ENCODE measurements at places on chromosomes 11 and 22.

DNA sequence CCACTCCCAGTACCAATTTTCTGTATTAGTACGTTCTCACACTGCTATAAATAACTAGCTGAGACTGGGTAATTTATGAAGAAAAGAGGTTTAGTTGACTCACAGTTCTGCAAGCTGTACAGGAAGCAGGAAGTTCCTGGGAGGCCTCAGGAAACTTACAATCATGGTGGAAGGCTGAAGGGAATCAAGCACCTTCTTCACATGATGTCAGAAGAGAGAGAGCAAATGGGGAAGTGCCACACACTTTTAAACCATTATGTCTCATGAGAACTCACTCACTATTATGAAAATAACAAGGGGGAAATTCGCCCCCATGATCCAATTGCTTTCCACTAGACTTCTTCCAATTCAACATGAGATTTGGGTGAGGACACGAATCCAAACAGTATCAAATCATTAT, 271.4 kb downstream of the ETS1 start:
- DNase-seq, result no peak

GRCh38 chr22:46256358-46256958, 6.4 kb upstream of the CDPF1 start:
- DNase-seq, result peak; percentile 45

- no peak for DNase-seq
These were observed 33.1 kb downstream of the LRFN4 start for GRCh38 chr11:66889960-66890359.

DNA sequence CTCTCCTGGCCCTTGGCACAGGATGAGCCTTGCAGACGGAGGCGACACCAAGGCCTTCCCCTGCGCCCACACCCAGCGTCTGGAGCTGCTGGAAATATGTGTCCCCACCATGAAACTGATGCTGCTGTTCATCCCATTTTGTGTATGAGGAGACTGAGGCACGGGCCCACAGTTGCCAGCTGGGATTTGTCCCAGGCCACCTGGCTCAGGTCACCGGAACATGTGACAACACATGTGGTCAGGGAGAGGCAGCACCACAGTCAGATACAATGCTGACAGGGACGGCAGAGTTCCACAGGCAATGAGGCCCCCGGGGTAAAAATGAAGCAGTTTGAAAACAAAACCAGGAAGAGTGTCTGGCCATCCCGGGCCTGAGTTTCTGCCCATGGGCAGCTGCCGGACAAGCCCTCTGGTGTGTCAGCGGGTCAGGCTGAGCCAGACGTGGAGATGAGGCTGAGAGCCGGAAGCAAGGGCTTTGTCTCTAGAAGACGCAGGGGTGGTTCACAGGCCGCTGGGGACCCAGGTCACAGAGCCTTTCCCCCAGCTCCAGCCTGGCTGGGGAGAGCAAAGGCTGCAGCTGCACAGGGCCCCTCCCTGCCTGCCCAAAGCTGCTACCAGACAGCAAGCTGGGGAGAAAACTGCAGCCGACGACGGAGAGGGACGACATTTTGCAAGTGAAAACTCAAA, 80.7 kb downstream of the CDKN1C start:
- no peak for DNase-seq

DNA sequence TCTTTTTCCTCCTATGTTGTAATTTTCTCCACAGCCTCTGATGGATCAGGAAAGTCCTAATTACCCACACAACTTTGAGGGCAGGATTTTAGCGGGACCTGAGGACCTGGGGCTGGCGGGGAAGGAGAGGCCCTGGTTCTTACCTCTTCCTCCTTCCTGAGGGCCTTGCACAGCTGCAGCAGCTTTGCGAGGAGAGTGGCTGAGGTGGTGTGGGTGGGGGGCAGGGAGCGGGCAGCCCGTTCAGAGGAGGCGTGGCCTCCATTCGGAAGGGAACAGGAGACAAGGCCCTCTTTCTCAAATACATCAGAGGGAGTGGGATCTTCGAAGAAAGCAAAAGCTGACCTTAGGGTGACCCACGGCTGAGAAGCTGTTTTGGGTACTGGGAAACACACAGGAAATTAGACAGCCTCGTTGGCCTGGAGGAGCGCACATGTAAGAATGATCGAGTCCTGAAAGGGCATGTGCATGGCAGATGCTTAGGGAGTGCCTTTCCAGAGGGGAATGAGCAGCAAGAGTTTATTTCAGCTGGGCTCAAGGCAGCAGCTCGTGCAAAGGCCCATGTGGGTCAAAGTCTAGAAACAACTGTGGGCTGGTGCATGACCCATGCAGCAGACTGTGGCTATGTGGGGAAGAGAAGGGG, 76.6 kb upstream of the NARS2 start:
- peak; percentile 65 for DNase-seq

DNA sequence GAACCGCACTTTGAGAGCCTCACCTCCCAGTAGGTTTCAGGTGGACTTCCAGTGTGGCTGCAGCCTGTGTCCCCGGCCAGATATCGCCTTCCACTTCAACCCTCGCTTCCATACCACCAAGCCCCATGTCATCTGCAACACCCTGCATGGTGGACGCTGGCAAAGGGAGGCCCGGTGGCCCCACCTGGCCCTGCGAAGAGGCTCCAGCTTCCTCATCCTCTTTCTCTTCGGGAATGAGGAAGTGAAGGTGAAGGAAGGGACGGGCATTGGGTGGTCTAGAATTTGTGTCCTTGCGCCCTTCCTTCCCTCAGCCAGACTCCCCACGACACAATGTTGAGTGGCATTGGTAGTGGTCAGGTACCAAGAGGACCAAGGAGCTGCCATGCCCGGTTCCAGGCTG, 2.9 kb downstream of the LGALS12 start:
- no peak for DNase-seq

DNA sequence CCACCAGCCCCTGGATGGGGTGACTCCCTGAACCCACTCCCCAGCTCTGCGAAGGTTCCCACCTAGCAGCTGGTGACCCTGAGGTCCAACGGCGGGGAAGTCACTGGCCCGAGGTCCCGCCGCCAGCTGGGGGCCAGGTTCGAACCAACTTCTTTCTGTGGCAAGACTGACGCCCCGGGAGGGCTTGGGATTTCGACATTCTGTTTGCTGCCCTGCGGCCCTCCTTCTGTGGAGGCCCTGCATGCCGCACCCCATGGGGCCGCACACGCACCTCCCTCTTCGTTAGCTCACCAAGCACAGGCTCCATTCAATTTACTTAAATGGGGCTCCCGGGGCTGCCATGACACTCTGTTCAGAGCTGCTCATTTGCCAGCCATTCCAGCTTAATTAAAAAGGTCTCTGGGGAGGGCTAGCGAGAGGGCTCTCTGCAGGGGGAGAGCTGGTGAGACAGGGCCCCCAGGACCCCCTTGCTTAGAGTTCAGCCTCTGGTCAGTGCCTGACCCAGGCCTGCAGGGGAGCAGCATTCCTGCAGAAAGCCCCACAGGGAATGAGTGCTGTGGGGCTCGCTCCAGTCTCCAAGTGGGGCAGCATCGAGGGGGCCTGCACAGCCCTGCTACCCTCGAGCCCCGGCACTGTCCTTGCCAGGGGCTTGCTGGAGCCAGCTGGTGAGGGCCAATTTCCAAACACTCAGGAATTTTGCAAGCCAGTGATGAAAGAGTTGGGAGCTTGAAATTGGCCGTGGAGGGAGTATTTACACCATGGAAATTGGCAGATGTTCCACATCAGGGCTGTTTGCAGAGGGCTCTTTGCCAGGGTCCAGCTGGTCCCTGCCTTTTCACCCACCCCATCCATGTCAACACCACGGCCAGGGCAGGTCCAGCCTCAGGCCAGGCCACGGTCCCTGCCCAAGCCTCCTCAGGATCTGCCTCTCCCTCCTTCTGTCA, 80.8 kb downstream of the CACNA1I start:
- no peak for DNase-seq

DNA sequence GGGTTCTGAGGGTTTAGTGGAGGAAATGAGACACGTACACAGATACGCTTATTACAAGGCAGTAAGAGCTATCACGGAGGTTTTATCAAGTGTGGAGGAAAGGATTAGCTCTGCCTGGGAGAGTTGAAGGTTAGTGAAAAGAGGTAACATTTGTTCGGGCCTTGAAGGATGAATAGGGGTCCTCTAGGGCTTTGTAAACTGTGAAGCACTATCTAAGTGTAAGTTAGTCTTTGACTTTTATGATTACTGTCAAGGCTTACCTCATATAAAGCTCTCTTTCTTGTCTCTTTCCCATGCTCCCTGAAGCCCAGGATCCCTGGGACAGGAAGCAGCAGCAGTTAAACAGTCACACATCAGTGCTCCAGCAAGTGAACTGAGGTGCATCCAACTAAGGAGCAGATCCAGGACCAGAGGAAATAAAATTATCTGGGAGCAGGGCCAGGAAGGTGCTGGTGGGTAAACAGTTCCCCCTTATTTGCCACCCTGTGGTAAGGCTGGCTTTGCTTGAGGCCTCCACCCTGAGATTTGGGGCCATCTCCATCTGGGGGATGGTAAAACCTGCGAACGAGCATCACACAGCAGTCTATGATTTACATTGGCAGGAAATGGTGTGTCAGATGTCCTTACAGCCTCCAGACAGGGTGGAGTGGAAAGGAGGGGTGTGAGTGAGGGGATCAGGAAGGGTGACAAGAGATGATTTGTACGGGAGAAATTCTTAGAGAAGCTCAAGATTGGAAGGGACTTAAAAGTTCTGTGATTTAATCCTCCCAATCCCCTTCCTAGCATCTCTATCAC, 27.2 kb downstream of the GVQW3 start:
- DNase-seq, result peak; percentile 66

DNA sequence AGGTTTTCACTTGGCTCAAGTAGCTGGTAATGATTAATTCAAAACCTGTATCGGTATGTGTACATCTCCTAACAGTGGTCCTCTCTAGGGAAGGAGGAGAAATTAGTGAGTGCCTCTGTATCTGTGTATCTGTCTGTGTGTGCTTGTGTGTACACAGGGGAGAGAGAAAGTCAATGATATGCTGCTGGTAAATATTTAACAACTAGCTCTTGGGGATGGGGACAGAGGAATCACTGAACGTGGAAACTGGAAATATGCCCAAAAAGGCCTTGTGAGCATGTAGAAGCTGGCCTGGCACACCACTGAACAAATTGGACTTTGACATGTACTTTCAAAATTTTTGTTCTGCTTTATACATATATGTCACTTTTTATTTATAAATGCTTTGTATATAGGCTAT, 214.0 kb upstream of the SYN3 start:
- DNase-seq, result no peak

DNA sequence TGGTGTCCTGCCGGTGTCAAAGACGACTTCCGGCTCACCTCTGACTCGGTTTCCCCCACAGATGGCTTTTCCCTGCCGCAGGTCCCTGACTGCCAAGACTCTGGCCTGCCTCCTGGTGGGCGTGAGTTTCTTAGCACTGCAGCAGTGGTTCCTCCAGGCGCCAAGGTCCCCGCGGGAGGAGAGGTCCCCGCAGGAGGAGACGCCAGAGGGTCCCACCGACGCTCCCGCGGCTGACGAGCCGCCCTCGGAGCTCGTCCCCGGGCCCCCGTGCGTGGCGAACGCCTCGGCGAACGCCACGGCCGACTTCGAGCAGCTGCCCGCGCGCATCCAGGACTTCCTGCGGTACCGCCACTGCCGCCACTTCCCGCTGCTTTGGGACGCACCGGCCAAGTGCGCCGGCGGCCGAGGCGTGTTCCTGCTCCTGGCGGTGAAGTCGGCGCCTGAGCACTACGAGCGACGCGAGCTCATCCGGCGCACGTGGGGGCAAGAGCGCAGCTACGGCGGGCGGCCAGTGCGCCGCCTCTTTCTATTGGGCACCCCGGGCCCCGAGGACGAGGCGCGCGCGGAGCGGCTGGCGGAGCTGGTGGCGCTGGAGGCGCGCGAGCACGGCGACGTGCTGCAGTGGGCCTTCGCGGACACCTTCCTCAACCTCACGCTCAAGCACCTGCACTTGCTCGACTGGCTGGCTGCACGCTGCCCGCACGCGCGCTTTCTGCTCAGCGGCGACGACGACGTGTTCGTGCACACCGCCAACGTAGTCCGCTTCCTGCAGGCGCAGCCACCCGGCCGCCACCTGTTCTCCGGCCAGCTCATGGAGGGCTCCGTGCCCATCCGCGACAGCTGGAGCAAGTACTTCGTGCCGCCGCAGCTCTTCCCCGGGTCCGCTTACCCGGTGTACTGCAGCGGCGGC, 5.5 kb downstream of the B3GNT6 start:
- peak; percentile 41 for DNase-seq

- DNase-seq, result peak; percentile 44
These were observed 20.9 kb downstream of the ATXN10 start for GRCh38 chr22:45692549-45692948.

GRCh38 chr11:121591405-121592033, 138.8 kb upstream of the SORL1-AS1 start:
- peak; percentile 67 for DNase-seq

DNA sequence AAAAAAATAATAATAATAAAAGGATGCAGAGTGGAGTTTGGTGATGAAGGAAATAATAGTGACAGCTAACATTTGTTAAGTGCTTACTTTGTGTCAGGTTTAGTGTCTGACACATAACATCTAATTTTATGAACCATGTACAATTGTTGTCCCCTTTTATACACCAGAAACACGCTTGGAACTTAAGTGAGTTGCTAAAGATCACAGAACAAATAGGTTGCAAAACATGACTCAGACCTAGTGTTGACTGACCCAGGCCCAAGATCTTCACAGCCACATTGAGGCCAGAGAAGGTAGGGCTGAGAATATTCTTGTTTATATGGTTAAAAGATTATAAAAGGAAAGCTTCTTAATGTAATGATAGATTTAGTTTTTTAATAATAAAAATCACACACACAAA, 25.6 kb upstream of the TMEM135 start:
- DNase-seq, result no peak

DNA sequence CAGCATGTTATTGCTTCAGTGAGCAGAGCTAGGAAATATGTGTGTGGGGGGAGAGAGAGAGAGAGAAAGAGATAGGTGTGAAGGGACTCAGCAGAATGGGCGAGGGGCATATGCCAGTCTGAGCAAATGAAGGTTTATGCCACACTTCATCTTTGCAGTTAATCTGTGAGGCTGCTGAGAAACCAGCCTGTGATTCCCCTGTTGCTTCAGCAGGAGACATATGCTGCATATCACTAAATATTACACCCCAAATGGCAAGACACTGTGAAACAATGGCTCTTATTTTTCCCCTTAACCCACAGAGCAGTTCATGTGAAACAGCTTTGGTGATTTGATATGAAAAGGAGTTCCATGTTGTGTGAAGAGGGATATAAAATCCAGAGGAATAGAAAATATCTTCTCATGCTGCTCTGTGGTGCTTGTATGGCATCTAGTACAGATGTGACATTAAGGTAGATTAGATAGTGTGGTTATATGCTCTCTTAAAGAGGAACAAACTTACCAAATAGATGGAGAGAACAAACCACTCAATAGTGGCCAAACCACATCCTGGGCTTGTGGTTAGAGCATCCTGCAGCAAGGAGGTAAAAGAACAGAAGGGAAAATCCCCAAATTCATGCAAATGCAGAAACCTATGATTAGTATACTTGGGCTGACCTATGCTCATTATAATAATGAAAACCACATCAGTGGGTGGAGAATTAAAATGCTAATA, 864.2 kb downstream of the FAM181B start:
- DNase-seq, result peak; percentile 39

- peak; percentile 6 for DNase-seq
These were observed 54.5 kb upstream of the ZBTB44 start for GRCh38 chr11:130369141-130369691.

- DNase-seq, result peak; percentile 51
These were observed 14.7 kb downstream of the GGA1 start for GRCh38 chr22:37623075-37624016.

GRCh38 chr11:34203377-34203871, 98.0 kb downstream of the NAT10 start:
- DNase-seq, result no peak

- DNase-seq, result no peak
These were observed 64.6 kb downstream of the CLPB start for GRCh38 chr11:72369743-72370142.
